NCI-H1694 treated with DMSO at 0.1 percent for 48 hours (cell line): ENCODE measurements at places on chromosomes 1 and 21.

GRCh38 chr1:79293611-79294010, 287.1 kb upstream of the ADGRL4 start:
- no peak for DNase-seq

DNA sequence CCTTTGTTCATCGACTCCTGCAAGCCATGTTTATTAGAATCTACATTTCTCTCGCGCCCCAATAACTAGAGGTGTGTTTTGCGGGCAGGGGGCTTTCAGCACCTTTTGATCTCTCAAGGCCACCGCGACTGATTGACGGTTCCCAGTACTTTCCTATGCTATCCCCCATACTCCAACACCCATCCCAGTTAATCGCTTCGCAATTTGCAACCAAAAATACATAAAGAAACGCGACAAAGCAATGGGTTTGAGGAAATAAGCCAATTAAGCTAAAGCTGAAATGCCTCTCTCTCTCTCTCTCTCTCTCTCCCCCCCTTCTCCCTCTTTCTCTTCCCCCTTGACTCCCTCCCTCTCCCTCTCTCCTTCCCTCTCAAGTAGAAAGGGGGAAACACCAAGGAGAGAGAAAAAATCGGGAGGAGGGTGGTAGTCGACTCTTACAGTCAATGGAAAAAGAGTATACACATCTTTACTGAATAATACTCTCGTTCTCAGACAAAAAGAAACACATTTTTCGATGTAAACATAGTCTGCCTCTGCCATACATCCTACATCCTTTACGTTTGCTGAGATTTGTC, 128.0 kb upstream of the DPYD start:
- DNase-seq, result peak; percentile 45

GRCh38 chr1:207755846-207756693, 4.2 kb downstream of the CD46 start:
- DNase-seq, result no peak

DNA sequence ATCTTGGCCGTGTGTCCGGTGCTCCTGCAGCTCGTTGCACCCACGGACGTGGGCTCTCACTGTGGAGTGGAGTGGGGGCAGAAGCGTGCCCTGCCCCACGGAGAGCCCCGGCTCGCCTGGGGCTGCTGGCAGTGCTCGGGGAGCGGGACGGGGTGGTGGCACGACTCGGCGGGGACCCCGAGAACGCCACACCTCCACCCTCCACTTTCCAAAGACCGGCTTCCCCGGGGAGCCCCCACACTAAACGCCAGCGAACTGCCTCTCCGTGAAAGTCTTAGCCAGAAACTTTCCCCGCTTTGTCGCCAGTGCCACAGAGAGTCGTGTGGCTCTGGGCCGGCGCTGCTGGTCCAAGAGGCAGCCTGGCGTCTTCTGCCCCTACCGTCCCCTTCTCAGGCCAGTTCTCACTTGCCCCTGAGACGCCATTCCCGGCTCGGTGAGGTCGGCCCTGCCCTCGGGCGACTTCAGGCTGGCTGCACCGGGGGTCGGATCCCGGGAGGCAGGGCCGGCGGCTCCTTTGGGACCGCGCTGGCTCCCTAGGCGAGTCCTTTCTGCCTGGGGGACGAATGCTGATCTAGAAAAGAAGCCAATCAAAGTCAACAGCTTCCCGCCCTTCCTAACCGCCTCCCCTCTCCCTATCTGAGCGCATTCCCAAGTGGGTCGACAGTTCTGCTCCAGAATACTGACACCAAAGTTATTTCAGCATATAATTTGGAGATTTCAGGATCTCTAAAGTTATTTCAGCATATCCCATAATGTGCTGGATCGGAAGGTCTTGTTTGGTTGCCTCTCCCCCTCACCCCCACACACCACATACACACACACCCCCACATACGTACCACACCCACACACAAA, 2.6 kb upstream of the SAMD13 start:
- DNase-seq, result peak; percentile 32

DNA sequence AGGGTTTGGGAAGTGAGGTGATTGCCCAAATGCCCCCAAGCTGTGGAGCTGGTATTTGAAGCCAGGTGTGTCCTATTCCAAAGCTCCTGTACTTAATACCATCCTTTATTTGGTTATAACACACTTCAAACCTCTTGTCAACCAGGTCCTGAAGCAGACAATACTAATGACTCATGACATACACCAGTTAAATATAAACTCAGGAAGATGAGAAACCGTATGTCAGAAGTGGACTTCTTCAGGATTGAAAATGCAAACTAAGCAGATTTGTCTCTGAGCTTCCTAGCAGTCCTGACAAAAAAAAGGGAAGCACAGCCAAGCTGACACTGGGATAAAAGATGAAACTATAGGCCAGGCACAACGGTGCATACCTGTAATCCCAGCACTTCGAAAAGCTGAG, 70.6 kb downstream of the ALPL start:
- no peak for DNase-seq

DNA sequence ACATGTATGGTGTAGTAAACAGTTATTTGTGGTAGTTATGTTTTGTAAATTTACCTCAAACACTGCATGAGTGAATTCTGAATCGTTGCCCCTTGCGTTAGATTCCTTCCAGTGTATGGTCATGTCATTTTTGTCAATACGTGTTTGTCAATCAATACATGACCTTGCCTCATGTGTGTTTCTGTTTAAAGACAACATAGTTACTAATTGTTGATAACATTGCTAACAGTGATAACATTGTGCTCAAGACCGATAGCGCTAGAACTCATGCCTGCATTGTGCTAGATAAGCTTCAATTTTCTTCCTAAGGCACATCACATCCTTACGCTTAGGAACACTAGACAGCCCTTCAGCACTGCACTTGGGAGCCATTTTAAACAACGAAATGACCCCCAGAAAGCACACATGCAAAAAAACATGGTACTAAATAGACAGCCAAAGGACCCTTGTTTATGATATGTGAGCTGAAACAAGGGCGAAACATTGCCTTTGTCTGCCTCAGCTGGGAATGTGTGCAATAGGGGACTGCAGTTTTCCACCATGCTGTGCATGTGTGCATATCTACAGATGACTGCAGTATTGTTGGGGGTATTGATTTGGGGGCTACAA, 37.3 kb downstream of the MRPS6 start:
- no peak for DNase-seq

- DNase-seq, result no peak
These were observed 30.5 kb downstream of the SIPA1L2 start for GRCh38 chr1:232599178-232600041.

DNA sequence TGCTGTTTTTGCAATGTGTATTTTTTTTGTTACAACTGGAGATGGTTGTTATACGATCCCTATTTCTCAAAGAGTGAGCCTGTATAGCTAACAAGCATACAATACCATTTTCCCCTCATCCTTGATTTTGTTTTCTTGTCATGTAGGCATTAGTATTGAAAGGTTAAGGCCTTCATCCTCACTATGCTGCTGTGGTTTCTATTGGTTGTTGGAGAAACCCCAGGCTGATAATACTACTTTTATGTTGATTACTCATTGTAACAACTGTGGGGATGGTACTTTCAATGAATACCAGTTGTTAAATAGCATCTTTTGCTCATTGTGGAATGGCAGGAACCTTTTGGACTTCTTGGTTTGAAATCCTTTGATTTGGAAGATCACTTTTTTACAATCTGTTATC, 39.0 kb upstream of the MACF1 start:
- DNase-seq, result no peak

DNA sequence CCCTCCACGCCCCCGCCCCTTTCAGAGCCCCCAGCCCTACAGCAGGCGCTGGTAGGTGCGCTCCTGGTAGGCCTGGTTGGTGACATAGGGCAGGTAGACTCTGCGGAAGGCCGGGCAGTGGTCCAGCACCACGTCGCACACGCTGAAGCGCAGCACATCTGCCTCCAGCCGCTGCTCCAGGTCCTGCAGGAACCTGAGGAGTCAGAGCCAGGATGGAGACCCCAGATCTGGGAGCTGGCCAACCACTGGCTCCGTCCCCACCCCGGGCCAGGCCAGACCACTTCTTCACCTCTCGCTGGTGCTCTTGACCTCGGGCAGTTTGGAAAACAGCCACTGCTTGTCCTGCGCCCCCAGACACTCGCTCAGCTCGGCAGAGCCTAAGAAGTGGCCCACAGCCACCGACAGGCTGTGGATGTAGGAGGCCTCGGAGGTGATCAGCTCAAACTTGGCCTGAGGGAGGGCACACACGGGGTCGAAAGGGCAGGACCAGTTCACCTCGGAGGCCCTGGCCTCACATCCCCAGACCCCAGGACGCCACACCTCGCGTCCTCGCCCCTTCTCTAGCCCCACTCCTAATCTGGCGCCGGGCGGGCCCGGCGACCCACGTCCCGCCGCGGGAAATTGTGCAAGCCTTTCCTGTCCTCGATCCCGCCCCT, 6.4 kb downstream of the ARHGEF19 start:
- no peak for DNase-seq

DNA sequence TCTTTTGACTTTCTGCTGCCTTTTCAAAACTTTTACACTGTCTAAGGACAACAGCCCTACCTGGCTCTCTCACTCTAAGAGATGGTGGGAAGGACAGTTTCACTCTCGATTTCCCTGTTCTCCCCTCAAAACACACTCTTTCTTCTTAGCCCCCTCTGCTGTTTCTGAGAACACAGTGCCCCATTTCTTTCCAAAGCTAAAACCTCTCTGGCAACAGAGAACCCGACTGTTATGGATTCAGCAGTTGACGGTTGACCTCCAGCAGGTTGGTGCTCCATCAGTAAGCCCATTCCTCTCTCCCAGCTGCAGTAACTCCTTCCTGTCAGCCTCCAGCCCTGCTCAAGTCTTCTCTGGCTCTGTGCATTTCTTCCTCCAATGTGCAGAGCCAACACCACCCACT, 88.2 kb upstream of the ABCD3 start:
- DNase-seq, result peak; percentile 17

DNA sequence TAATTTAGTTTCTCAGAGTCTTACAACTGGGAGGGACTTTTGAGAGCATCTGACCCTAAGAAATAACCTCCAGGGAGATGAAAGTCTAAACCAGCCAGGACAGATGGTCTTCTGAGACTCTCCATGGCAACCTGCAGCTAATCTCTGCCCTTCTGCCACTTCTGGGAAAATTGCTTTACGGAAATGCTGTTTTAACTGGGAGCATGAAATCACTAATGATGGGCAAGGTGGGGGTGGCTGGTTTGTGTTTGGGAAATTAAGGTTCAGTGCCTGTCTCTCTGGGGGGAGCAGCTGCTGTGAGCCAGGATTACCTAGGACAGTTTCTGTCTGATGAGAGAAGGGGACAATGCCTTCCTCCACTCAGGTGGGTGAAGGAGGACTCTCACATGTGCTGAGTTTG, 33.2 kb downstream of the ROR1 start:
- DNase-seq, result peak; percentile 79

- DNase-seq, result no peak
These were observed 37.9 kb upstream of the PPIH start for GRCh38 chr1:42620307-42620706.

GRCh38 chr1:207072233-207072632, 16.4 kb upstream of the C4BPB start:
- DNase-seq, result no peak

GRCh38 chr1:30880678-30881318, 27.8 kb downstream of the SDC3 start:
- no peak for DNase-seq

DNA sequence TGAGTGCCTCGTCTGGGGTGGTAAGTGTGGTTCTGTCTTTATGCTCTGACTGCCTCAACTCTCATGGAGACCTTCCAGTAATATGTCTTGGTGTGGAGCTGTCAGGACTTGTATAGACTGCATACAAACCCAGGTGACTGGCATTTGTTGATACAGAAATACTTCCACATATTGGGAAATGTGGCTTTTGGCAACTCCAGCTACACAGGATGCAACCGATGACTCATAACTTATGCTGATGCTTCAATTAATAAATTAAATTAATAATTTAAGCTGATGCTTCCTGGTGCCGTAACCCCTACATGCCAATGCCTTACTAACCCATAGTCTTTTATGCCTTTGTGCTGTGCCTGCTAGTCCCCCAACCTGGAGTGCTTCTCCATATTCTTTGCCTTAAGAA, 72.3 kb upstream of the ARTN start:
- DNase-seq, result no peak

DNA sequence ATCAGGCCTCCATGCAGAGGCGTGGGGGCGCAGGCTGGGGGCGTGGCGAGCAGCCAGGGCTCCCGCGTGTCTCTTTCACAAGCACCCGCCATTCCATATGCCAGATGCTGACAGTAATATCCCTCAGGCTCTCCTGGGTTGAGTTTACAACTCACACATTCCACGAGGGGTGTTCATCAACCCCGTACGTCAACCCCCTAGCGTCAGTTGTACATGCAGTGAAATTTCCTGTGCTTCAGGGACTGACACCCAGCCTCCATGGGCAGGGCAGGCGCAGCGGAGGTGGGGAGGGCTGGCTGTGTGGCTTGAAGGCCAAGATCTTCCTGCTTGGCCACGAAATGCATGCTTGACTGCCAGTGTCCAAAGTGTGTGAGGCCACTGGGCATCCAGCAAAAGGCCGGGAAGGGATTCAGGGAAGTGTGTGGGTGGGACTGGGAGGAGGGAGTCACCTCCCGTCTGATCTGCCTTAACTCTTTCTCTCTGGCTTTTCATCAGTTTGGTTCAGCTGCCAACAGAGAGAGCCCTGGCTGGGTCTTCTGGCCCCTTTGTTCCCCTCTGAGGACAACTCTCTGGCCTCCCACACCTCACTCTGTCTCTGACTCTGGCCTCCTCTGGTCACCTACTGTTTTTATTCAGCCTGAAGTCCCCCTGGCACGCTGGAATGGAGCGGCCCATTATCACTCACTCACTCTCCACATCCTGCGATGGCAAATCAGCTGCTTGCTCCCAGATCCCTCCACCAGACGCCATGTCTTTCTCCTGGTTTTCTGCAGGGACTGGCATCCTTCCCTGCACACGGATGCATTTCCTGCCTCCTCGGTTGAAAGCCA, 33.8 kb downstream of the CLIC6 start:
- DNase-seq, result no peak

DNA sequence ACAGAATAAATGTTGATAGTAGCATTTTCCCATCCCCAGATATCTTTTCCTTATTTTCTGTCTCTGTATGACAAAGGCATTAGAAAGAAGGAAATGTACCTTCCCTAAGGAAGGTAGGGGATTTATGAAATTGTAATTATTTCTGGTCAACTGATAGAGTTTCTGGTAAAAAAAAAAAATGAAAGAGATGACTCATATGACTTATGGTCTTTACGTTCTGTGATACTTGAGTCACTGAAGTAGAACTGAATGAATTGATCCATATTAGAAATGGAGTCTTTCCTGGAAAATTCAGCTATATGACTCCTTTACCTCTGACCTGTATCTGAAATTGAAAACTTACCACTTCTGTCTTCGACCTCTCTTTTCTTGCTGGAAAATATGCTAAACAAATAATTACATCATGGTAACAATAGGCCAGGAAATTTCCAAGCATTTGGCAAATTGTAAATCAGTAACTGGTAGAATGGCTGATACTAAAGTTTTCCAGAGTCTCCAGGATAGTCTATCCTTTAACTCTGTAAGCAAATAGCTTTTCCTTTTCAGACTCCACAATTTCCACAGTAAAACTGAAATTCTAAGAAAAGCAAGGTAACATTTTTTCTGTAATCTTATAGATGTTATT, 364.3 kb upstream of the PTBP2 start:
- DNase-seq, result no peak

- DNase-seq, result no peak
These were observed 20.0 kb downstream of the ADARB1 start for GRCh38 chr21:45094412-45094811.

GRCh38 chr1:116502671-116503314, 68.0 kb downstream of the CD58 start:
- no peak for DNase-seq
